ENCODE measurements at places on chromosomes 12 and 14. TPM values are rescaled to one million over a fixed set of nuclear protein-coding genes. Genes with fewer than 3 reads are reported as not detected.

SRSF5 gene
- 368 TPM for total RNA-seq

KRT5 gene
- not detected for total RNA-seq

SLC10A1 gene
- not detected for total RNA-seq

SP1 gene
- 80.9 TPM for total RNA-seq

PTHLH gene
- not detected for total RNA-seq

ITGB7 gene
- total RNA-seq = 187 TPM

TMEM233 gene
- total RNA-seq = not detected

OVCH1 gene
- not detected for total RNA-seq

ADSS1 gene
- total RNA-seq = 0.91 TPM

NOS1 gene
- total RNA-seq = not detected

LMO3 gene
- not detected for total RNA-seq

KCNK13 gene
- total RNA-seq = 0.30 TPM

DGLUCY gene
- total RNA-seq = 73.8 TPM

PLCZ1 gene
- total RNA-seq = not detected

- ATAC-seq = no peak
Measured at GRCh38 chr12:45468751-45469615, 253.1 kb downstream of the ANO6 start.

- peak; percentile 96 for ATAC-seq
Measured at GRCh38 chr14:67746927-67747326, 45.2 kb downstream of the RDH12 start.

GRCh38 chr12:32437095-32437515, 37.7 kb downstream of the FGD4 start:
- ATAC-seq = no peak

GRCh38 chr12:11981121-11981733, 89.5 kb upstream of the BCL2L14 start:
- peak; percentile 81 for ATAC-seq

GRCh38 chr14:55773984-55774545, 194.1 kb downstream of the KTN1 start:
- no peak for ATAC-seq

- no peak for ATAC-seq
Measured at GRCh38 chr14:65330416-65330815, 82.1 kb upstream of the FUT8 start.

GRCh38 chr14:77154421-77154820, 12.8 kb upstream of the ZDHHC22 start:
- ATAC-seq = no peak

- no peak for ATAC-seq
Measured at GRCh38 chr12:16027002-16027401, 115.9 kb downstream of the DERA start.

DNA sequence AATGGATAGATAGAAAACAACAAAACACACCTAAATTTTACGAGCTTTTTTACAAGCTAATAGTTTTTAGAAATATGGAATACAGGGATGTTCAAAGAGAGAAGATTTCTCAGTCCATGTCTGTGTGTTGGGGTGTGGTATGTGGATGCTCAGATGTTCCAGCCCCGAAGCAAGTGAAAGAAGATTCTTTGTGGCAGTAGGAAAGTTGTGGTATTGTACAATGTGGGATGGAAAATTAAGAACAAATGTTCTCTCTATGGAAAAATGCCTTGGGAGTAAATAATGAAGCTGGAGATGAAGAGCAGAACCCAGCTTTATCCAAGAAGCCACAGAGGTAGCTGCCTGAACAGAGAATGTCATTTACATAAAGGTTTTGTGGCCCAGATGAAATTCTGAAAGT, 150.3 kb upstream of the PRKD1 start:
- no peak for ATAC-seq

DNA sequence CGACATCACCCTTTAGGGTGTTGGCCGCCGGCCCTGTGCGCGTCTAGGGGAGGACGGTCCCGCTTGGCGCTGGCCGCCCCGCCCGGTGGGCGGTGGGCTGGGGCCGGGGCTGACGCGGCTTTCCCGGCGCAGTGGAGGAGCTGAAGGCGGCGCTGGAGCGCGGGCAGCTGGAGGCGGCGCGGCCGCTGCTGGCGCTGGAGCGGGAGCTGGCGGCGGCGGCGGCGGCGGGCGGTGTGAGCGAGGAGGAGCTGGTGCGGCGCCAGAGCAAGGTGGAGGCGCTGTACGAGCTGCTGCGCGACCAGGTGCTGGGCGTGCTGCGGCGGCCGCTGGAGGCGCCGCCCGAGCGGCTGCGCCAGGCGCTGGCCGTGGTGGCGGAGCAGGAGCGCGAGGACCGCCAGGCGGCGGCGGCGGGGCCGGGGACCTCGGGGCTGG, 3.6 kb downstream of the TNFAIP2 start:
- ATAC-seq = no peak

DNA sequence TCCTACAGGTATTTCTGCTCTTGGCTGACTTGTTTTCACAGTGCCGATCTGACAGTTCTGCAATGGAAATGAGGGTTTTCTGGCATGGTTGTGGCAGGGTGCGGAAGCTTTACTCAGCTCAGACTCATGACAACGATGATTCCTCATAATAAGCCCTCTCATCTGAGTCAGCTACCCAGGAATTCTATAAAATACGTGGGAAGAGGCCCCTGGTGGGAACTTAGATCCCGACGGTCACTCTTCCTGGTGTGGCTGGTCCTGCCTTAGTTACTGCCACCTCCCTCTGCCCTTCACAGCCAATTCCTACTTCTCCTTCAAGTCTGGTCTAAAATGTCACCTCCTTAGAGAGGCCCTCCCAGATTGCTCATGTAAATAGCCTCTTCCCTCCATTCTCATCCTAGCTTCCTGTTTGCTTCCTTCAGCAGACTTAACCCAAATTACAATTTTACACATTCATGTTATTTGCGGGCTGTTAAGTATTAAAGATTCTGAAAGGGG, 104.2 kb upstream of the MAP1LC3B2 start:
- no peak for ATAC-seq

DNA sequence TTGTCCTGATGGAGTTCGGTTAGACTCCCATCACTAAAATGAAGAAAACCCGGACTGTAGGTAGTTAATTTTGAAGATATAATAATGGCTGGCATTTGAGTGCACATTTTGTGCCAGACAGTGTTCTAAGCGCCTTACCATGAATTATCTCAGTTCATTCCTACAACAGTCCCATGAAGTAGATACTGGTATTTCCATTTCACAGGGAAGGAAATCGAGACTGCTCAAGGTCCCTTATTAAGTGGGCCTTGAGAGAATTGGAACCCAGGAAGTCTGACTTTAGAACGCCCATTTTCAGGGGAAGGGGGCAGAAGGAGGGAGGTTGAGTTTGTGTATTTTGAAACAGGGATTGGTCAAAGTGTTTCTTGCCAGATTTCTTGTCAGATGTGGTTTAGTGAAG, 855 bp downstream of the MNAT1 start:
- ATAC-seq = no peak

DNA sequence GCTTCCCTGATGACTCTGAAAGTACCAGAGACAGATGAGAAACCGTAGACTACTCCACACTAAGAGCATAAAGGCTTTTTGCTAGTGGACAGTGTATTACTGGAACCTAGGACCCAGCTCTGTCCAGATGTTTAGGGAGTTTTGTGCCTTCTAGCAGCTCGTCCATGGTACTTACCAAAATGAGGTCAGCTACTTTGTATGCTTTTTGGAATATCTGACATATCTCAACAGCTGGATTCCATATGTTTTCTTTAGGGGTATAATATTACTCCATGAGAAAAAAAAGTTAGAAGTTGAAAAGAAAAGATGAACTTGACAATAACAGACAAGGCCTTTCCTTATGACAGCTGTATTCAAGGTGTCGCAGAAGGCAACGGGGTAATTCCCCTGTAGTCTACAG, 32.1 kb upstream of the FRMD6 start:
- ATAC-seq = no peak

DNA sequence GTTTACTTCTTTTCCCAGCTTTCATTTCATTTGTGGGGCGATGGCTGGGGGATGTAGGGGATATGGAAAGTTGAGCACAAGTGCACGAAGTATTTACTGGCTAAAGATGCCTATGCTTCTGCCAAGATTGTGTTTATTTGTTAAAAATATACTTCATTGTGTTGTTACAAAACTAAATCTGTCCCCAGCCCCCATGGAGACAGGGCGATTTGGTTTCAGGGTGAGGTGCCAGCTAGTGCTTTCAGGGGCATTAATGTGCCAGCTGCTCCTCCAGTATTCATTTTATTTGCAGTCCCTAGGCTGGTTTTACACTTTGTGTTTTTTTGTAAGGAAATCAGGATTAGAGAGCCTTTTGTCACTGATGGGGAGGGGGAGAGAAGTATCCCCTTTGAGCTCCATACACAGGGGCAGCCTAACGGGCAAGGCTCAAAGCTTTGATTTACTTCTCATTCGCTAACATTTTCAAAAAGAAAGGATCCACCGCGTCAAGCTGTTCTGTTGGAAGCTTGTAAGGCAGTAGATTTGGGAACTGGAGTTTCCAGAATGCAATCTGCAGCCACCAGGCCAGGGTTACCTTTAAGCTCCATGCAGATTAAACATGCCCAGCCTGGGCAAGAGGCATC, 198.7 kb upstream of the PLEKHG7 start:
- no peak for ATAC-seq

DNA sequence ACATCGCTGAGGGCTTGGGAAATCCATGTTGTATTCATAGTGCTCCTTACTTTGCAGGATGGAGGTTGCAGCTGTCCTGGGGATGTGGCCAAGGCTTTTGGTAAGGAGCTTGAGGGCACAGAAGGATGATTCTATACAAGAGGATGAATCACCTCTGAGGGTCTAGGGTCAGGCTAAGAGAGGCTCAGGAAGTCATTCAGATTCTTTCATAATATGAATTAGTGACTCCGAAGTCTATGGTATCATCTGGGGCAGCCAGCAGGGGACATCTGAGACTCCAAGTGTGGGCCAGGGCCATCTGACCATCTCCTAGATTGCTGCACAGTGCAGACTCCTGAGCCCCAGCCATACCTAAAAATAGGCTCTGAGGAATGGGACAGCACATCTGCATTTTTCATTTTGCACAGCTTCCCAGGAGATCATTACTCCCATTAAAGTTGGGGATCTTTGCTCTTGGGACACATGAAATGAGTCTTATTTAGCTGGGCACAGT, 4.8 kb downstream of the GMPR2 start:
- no peak for ATAC-seq

DNA sequence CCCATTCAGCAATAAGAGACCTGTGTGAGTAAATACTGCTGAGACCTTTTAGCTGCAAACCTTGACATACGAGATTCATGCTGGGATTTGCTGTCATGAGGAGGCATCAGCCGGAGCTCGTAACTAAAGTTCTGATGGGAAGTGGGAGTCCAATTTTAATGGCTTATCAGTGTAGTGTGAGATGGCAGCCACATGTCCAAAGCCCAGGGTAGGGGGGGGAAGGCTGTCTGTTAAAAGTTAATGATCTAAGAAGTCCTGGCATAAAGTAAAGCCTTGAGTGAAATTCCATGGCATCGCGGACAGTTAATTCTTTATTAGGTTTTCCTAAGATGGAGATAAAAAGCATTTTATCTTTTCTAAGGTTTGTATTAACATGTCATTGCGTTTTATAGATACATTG, 240.0 kb downstream of the AACS start:
- no peak for ATAC-seq

GRCh38 chr14:50649691-50650090, 18.4 kb downstream of the SAV1 start:
- ATAC-seq = no peak

GRCh38 chr14:74917646-74918081, 5.4 kb downstream of the RPS6KL1 start:
- no peak for ATAC-seq

DNA sequence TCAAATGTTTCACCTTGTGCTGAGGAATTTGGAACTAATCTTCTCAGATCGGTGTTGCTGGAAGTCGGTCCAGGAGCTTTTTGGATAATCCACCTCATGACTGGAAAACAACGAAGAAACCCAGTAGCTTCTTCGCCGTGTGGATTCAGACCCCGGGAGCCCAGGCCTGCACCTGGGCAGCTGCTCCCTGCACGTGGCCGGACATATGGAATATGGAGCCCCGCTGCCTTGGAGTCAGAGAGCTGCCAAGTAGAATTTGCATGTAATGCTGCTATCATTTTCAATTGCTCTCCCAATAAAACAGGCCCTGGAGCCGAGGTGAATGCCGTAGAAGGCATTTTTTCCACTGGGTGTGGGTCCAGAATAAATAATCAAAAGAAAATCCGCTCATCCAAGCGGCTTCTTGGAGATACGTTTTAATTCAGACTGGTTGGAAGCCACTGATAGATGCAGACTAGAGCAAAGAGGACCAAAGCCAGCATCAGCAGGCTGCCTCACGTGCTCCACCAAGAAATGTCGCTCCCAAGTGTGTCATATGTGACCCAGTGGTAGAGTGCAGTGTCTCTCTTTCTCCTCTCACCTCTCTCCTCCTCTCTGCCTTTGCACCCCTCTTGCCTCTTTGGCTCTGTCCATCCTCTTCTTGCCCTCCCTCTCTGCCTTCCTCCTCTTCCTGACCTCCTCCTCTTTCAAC, 115.3 kb downstream of the ZNF664 start:
- ATAC-seq = no peak

GRCh38 chr12:19025582-19025981, 104.0 kb upstream of the PLEKHA5 start:
- no peak for ATAC-seq

DNA sequence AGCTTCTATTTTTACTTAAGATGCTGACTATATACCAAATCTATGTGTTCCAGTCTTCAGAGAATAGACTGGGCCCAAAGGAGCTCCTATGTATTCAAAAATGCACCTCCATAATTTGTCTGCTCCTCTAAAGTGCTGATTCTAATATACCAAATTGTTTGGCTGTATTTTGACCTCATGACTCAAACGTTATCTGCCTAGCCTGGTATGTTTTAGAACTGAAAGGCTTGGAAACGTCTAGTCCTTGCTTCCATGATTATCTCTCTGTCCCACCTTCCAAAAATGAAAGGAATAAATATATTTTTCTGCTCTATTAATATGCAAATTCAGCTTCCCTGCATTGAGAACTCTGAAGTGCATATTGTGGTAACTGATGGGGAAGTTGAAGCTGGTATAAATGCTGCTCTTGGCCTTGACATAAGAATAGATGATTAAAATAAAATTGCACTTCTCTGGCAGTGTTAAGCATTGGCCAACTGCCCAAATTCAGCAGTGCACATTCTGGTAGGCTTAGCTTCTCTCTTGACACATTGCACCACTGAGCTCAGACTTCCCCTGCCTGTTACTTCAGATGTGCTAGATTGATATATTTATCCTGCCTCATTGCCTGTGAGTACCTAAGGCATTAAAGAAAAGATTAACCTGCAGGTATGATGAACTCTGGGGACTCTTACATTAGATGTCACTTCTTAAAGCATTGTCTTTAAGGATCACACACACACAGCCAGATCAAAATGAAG, 882.3 kb downstream of the RPS29 start:
- ATAC-seq = no peak

DNA sequence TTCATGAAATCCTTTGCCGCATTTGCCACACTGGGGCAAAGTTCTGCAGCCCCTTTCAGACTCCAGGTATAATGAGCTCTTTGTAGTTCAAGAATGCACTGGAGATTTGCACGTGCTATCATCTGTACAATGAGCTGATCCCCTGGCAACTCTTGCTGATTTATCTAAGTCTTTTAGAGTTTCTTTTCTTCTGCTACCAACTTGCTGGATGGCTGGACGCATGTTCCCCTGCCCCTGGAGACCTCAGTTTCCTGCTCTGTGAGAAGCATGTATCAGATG, 103.2 kb downstream of the CMKLR1 start:
- ATAC-seq = no peak

- peak; percentile 45 for ATAC-seq
Measured at GRCh38 chr12:99984271-99985128, at the start of gene ANKS1B. Gene ANKS1B, minus strand, starts transcription at chr12:99984936. Its CDS starts 699 bp downstream, at chr12:99984237.

- peak; percentile 24 for ATAC-seq
Measured at GRCh38 chr12:25959071-25959961, 834 bp downstream of the RASSF8 start.
